ENCODE measurements at places on chromosomes 4 and X. TPM values are rescaled to one million over a fixed set of nuclear protein-coding genes. Genes with fewer than 3 reads are reported as not detected.

The SPACA5 gene
- not detected for total RNA-seq

The SPATA18 gene
- 0.20 TPM for total RNA-seq

The DMRTC1B gene
- not detected for total RNA-seq

The MAGEC2 gene
- not detected for total RNA-seq

The SUPT20HL2 gene
- not detected for total RNA-seq

The GATB gene
- 24.2 TPM for total RNA-seq

The HSD17B10 gene
- 234 TPM for total RNA-seq

The SMPX gene
- not detected for total RNA-seq

The SH3D19 gene
- 41.7 TPM for total RNA-seq

The CCDC110 gene
- total RNA-seq: 2.1 TPM

The GUCY1B1 gene
- total RNA-seq: 0.39 TPM

The PTTG2 gene
- total RNA-seq: 0.55 TPM

The FAM236C gene
- not detected for total RNA-seq

The NPNT gene
- 0.48 TPM for total RNA-seq

The FMR1NB gene
- not detected for total RNA-seq

The CFI gene
- total RNA-seq: 2.2 TPM
